ENCODE measurements at places on chromosomes 11 and 22.

DNA sequence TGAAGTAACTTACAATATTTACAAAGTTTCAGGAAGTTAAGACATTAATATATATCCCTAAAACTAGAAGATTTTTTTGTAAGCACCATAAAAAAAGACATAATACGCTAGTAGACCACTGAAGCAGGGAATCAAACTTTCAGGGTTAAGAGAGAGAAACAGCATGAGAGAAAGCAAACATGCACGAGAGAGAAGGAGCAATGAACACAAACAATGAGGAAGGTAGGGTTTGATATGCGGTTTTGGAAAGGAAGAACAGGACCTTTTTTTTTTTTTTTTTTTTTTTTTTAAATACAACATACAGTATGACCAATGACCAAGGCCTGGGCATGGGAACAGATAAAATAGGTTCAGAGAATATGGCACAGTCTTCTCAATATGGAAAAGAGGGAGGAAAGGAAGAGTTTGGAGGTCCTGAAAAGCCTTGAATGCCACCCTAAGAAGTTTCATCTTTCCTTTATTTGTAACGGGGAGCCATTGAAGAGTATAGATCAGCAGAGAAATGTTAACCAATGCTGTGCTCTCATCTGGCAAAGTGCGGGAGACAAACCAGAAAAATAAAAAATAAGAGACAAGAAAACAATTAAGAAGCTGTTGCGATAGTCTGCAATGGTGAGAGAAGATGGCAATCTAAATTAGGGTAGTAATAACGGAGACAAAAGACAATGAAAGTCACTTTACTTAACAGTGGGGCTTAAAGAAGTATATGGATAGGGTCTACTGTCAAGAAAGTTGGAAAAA, 101.0 kb downstream of the USP35 start:
- no peak for DNase-seq

- DNase-seq = no peak
Measured at GRCh38 chr11:75443043-75443442, 10.0 kb upstream of the KLHL35 start.

DNA sequence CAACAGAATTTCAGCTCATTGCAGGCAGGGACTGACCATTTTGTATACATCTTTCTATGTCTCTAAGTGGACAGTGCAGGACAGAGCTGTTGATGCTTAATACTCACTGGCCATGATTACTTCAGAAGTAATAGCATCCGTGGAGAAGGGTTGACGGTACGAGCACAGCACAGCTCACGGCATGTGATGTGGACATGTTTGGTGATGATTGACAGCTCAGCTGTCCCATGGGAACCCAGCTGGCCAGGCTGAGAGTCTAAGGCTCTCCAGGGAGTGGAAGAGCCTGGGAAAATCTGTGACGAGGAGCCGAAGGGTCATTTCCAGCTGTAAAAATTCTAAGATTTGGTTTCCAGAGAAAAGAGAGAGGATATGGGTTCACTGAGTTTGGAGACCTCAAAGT, 198.2 kb downstream of the SNX19 start:
- no peak for DNase-seq

DNA sequence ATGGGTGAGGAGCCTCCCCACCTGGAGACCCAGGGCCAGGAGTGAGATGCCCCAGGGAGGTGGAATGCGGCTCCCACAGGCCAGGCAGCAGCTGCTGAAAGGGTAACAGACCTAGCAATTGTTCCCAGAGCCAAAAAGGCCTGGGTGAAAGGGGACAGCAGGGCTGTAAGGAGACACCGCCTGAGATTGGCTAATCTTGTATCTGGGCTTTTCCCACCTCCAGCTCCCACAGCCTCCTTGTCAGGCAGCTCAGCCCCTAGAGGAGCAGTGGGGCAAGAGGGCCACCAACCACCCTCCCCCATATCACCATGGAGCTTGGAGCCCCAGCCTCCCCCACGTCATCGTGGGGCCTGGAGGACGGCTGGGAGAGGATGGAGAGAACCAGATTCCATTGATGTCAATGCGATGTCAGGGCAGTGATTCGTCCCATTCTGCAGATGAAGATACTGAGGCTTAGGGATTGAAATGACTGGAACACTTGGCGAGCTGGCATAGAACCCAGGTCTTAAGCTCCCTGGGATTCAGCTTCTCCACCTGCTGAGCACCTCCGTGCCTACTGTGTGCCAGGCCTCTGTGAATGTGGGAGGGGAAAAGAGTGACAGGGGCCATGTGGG, 2.9 kb upstream of the MGAT3 start:
- DNase-seq = no peak

GRCh38 chr11:3946455-3947017, 91.1 kb downstream of the STIM1 start:
- DNase-seq = no peak

GRCh38 chr11:41245184-41245583, 214.3 kb downstream of the LRRC4C start:
- DNase-seq = no peak

DNA sequence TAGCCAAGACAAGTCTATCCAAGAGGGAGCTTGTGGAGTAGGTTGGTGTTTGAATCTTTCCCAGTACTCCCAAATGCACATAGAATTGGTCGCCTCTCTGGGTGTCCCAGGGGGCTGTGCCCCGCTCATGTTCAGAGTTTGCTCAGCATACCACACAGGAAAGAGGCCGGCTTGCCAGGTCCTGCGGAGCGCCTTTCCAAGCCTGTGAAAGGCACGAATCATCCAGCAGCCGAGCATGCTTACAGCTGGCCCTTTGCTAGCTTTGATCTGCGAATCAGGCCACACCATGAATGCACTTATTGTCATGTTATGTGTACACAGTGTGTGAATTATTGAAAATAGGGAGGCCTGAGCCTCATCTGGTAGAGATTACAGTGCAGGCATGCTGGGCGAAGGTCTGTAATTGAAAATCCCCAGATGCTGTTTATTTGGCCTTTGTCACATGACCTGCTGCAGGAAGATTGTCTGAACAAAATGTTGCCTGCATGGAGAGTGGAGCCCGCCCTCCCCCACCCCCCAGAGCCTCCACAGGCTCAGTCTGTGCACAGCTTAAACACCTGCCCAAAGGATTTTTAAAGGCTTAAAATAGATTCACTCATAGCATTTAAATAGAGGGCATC, 163.3 kb upstream of the RASSF10 start:
- DNase-seq = no peak

DNA sequence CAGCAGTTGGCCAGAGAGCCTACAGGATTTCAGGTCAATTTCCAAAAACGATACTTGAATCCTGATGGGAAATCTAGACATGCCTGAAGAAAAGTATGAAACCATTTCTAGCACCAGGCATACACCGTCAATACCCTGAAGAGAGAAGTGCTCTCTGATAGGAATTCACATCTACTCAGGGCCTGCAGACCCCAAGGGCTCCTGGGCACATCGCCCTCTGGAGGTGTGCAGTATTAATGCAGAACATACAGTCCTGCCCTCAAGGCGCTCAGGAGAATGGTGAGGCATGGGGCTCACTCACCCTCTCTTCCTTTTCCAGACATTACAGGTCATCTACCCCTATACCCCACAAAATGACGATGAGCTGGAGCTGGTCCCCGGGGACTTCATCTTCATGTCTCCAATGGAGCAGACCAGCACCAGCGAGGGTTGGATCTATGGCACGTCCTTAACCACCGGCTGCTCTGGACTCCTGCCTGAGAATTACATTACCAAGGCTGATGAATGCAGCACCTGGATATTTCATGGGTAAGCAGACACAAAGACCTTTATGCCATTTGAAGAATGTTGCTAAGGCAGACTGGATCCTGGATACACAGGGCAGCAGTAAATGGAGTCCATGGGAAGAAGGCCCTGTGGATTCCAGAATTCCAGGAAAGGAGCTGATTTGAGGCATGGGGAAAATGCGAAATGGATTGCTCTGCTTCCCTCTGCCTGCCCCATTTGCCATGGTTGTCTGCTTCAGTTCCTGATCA, 49.3 kb upstream of the CRTAM start:
- DNase-seq = no peak

- no peak for DNase-seq
Measured at GRCh38 chr11:39910087-39910486, 1549.4 kb downstream of the LRRC4C start.

GRCh38 chr22:25930083-25930482, 188.1 kb downstream of the MYO18B start:
- DNase-seq = no peak

DNA sequence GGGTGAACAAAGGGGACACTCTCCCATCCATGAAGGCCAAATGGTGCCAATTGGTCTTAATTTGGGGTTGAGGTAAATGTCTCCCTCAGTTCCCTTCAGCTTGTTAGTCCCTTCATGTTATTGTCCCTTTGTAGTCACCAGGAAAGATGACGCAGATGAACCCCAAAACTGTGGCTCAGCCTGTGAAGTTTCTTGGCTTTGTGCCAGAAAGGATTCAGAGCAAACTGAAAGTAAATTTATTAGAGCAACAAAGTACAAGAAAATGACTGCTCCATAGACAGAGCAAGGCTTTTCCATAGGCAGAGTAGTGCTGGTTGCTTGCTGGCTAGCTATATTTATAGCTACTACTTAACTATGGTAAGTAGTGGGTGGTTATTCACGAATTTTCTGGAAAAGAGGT, 16.7 kb downstream of the OR4C3 start:
- no peak for DNase-seq

- DNase-seq = no peak
Measured at GRCh38 chr11:68213135-68213515, at the start of gene KMT5B. TSS of gene KMT5B (minus strand) at chr11:68213296. CDS start at chr11:68190076, 23,220 bp downstream.

GRCh38 chr11:113564527-113565130, 89.4 kb upstream of the DRD2 start:
- no peak for DNase-seq

DNA sequence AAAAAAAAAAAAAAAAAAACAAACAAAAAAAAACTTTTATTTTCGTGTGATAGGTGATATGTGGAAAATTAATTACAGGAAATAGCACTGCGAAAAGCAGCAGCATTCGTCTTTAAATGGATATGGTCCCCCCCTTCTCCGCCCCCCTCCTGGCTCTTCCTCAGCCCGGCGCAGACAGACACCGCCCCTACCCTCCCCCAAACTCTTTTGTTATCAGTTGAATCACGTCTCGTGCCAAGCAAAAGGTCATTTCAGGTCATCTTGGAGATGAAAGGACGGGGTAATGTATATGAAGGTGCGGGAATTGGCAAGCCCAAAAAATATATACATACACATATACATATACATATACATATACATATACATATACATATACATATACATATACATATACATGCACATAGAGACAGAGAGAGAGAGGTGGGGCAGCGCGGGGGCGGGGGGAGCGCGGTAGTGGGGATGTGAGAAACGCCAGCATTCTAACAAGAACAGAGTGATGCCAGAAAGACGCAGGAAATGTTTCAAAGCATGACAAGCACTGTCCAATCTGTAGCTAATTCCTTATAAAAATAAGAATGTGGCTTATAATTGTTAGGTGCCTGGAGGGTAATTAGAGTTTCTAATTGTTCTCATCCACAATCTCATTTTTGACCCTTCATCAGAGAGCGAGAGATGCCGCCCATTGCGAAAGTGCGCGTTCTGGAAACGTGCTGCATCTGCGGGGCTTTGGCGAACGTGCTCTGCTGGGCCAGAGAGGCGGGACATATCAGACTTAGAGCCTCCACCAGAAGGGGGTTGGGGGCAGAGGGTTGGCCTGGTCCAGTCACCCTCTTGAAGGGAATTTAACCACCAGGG, 214.5 kb upstream of the UBASH3B start:
- DNase-seq = no peak

DNA sequence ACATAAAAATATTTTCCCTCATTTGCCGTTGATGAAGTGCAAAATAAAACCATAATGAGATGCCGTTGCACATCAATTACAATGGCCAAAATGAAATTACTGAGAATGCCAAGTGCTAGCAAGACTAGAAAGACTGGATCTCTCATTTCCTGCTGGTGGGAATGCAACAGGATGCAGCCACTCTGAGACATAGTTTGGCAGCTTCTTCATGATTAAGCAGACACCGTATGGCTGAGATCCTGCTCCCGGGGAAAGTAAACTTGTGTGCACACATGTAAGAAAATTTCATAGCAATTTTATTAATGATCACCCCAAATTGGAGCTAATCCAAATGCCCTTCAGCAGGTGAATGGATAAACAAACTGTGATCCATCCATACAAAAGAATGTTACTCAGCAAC, 1013.2 kb downstream of the TBC1D22A start:
- no peak for DNase-seq

GRCh38 chr11:13781153-13781552, 112.7 kb downstream of the FAR1 start:
- no peak for DNase-seq

GRCh38 chr11:72235351-72236057, 8.5 kb downstream of the PHOX2A start:
- DNase-seq = no peak

- no peak for DNase-seq
Measured at GRCh38 chr22:27270818-27271510, 530.6 kb downstream of the MN1 start.

DNA sequence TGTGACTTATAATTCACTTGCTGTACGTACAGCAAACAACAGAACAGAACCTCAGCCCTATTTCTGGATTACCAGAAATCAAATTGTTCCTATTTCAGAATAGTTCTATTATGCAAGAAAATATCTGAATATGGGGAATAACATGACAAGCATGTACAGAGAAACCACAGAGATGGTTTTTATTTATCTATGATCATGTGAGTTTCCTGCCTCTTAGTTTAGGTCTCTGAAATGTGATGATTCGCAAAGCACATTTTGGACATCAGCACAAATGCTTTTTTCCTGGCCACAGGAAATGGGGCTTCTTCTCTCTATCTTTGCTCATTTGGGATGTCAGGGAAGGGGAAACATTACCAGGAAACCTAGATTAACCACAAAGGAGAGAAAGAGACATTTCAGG, 266.7 kb upstream of the CTSC start:
- no peak for DNase-seq

GRCh38 chr11:70732023-70732880, 333.9 kb downstream of the CTTN start:
- no peak for DNase-seq

GRCh38 chr11:43639224-43639623, 41.3 kb upstream of the HSD17B12 start:
- DNase-seq = no peak

- no peak for DNase-seq
Measured at GRCh38 chr11:11213117-11213516, 139.9 kb downstream of the CSNK2A3 start.

- no peak for DNase-seq
Measured at GRCh38 chr11:94866936-94867795, 99.0 kb downstream of the AMOTL1 start.

GRCh38 chr11:2588809-2589537, 110.8 kb downstream of the KCNQ1OT1 start:
- no peak for DNase-seq

- no peak for DNase-seq
Measured at GRCh38 chr11:1838077-1838425, 730 bp upstream of the TNNI2 start.

DNA sequence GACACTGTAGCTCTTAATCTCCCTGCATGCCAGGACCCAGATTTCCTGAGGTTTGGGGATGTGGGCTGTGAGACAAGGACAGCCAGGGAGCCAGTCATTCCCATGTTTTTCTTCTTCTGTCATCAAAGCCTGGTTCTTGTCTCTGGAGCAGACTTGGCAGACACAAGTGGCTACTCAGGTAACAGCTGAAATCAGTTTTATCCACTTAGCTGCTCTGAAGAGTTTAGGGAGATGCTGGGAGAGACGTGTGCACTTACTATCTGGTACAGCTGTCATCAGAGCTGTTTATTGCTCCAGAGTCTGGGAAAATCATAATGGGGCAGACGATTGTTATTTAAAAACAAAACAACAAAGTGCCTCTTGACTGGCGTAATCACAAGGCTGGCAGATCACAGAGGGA, 56.6 kb downstream of the CSNK2A3 start:
- no peak for DNase-seq

GRCh38 chr11:36729825-36730224, 131.8 kb upstream of the RAG2 start:
- no peak for DNase-seq
